Caki2 (cell line): ENCODE measurements at places on chromosomes 5 and 9. TPM values are rescaled to one million over a fixed set of nuclear protein-coding genes. Genes with fewer than 3 reads are reported as not detected.

GRCh38 chr5:163916861-163917260 is 411.4 kb downstream of the MAT2B start:
- DNase-seq: no peak

- DNase-seq: no peak
Measured at GRCh38 chr5:60147791-60148190, 254.3 kb upstream of the PDE4D start.

Gene PCDHGA1
- 0.07 TPM in 1 of 2 replicates, not detected in the other for total RNA-seq

Gene ZDHHC21
- 1.8 and 2.1 TPM in 2 replicates for total RNA-seq

- no peak for DNase-seq
Measured at GRCh38 chr5:67058998-67059743, 137.4 kb downstream of the CD180 start.

DNA sequence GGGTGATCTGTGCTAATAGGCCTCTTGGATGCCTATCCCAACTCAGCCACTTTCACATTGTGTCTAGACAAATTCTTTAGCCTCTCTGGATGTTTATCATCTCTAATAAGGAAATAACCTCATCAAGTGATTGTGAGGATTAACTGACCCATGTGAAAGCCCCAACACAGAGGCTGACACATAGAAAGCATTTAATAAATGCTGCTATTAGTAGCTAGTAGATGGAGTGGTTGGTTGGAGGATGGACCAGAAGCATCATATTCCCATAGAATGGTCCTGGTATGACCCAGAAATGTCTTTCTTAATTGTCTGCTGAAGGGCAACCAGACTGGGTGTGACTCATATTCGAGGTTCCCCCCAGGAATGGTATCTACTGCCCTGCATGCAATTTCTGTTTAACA is 124.4 kb downstream of the PIK3R1 start:
- no peak for DNase-seq

DNA sequence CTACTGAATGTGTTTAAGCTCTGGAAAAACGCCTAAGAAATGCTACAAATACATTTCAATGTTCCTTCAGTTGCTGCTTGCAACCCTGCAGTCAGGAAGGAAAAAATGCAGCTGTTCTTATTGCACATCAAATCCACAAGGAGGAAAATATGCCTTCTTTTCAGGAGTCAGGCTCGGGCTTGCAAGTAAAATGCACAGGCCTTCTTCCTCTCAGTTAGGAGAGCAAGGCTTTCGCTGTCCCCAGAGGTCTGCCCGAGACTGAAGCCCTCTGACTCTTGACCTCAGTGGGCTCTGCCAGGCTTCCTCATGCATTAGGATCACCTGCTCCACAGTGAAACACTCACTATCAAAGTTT is 899 bp upstream of the SHC3 start:
- DNase-seq: no peak

GRCh38 chr5:146238973-146239372 is 35.6 kb downstream of the RBM27 start:
- no peak for DNase-seq

DNA sequence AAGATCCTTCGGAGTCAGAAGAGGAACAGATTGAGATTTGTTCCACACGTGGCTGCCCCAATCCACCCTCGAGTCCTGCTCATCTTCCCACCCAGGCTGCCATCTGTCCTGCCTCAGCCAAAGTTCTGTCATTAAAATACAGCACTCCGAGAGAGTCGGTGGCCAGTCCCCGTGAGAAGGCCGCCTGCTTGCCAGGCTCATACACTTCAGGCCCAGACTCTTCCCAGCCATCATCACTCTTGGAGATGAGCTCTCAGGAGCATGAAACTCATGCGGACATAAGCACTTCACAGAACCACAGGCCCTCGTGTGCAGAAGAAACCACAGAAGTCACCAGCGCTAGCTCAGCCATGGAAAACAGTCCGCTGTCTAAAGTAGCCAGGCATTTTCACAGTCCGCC is 85.9 kb downstream of the GOLPH3 start:
- no peak for DNase-seq

DNA sequence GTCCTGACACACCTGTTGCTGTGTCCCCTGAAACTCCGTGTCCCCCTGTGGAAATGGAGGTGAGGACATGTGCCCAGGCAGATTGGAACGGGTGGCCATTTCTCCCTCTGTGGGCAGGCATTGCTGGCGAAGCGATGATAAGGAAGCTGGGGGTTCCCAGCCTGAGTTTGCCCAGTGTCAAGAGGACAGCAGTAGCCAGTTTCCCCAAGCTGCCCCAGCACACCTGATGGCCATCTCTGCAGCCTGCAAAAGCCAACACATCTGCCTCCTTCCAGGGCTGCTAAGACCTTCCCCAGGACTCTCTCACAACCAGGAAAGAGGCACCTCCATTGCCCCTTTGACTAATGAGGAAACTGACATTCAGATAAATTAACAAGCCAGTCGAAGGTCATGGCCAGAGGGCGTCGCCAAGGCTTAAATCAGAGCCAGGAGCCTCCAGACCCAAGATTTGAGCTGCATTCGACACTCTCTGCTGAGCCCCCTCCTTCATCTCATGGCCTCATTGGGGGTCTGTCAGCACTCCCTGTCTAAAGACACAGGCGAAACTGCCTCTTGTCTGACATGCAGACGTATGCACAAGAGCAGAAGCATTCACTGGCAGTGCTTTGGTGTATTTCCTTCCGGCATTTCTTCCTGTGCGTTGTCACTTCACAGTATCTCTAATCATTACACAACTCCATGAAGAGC is 10.4 kb upstream of the WNK2 start:
- no peak for DNase-seq

- no peak for DNase-seq
Measured at GRCh38 chr5:102853680-102854079, 98.6 kb downstream of the PAM start.

DNA sequence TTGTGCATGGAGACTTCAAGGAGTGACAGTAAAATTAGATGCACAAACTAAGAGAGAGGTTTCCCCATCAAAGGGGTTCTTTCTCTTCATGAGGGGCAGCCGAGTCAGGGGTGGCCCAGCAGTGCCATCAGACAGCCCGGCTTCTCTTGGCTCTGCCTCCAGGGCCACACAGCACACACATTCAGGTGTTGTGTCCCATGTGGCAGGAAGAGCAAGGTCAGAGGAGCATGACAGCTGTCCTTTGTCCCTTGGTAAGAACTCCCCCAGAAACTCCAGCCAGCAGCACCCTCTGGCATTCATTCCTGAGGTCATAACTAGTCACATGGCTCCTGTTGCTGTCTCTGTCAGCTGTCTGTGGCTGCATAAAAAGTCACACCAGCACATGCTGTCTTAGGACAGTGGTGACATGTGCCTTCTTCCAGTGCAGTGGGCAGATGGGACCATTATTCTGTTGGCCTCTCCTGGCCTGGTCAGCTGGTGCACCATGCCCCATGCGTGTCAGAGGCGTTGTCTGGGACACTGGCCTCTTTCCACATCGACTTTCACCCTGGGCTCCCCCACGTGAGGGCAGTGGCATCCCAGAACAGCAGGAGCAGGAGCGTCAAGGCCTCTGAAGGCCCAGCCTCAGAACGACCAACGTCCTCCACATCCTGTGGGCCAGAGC is 78.4 kb upstream of the OTULINL start:
- no peak for DNase-seq

DNA sequence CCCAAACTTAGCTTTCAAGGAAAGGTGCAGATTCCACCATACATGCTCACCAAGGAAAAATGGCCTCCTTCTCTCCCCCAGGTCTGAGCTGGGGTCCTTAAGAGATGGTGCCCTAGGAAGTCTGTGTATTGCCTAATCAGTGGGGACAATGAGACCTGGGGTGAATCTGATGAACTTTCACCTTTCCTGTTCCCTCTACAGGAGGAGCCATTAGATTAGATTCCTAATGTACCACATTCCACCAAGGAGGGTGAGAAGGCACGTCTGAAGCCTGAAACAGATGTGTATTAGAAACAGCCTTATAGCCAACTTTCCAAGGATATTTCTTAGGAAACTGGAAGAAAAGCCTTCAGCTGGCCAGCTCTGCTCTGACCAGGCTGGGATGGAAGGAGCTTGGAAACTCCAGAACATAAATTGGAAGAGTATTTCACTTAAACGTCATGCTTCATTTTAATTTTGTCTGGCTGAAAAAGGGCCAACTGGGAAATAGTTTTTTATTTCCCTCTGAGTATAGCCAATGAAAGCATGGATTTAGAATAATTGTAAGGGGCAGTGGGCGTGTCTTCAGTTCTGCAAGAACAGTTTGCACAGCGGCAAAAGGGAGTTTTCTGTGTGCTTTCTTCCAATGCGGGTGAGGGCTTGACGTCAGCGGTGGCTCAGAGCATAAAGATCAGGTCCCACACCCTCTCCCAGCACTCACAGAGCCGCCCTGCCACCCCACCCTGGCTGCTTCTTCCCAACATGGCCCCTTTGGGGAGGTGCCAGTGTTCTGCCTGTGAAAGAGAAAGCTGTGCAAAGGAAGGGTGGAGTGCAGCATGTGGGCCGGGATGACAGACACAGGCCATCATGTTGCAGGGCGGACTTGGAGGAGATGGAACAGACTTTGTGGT is 210.9 kb downstream of the ESM1 start:
- no peak for DNase-seq
